Right ventricle myocardium inferior (tissue), 1 donor: ENCODE measurements at places on chromosomes 7 and 10. TPM values are rescaled to one million over a fixed set of nuclear protein-coding genes. Genes with fewer than 3 reads are reported as not detected.

- DNase-seq, result no peak
Measured at GRCh38 chr7:15674586-15674985, 11.9 kb downstream of the MEOX2 start.

GRCh38 chr7:1724118-1724910 is 54.2 kb downstream of the ELFN1 start:
- peak; percentile 57 for DNase-seq

DNA sequence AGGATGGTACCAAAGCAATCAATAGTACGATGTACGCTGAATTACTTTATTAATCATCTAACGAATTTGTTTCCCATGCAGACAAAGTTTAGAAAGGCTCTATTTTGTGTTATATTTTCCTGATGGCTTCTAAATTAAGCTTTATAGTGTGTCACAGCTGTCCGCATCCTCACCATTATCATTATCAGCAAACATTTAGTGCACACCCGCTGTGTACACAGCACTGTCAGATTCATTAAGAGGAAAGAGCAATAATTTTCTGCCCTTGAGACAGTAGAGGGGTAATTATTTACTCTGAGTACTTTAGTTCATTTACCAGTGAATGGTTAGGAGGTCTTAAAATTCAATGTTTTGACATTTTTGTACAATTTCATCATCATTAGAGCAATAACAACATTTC is 233.3 kb upstream of the PTPRZ1 start:
- DNase-seq, result no peak

Gene MMRN2
- 35.8 TPM for total RNA-seq

DNA sequence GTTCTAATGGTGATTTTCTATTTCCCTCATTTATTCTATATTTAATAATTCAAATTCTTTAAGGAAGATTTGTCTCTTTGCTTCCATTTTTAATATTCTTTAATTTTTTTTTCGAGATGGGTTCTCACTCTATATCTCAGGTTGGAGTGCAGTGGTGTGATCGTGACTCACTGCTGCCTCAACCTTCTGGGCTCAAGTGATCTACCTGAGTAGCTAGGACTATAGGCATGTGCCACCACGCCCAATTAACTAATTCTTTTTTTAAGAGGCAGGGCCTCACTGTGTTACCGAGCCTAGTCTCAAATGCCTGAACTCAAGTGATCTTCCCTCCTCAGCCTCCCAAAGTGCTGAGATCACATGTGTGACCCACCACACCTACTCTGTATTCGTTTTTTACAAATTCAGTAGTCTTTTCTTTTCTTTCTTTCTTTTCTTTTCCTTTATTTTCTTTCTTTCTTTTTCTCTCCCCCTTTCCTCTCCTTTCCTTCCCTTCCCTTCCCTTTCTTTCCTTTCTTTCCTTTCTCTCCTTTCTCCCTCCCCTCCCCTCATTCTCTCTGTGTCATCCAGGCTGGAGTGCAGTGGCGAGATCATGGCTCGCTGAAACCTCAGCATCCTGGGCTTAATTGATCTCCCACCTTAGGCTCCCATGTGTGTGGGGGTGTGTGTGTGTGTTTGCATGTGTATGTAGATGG is 323.1 kb downstream of the ADK start:
- DNase-seq, result no peak

Gene C1QL3
- not detected for total RNA-seq

DNA sequence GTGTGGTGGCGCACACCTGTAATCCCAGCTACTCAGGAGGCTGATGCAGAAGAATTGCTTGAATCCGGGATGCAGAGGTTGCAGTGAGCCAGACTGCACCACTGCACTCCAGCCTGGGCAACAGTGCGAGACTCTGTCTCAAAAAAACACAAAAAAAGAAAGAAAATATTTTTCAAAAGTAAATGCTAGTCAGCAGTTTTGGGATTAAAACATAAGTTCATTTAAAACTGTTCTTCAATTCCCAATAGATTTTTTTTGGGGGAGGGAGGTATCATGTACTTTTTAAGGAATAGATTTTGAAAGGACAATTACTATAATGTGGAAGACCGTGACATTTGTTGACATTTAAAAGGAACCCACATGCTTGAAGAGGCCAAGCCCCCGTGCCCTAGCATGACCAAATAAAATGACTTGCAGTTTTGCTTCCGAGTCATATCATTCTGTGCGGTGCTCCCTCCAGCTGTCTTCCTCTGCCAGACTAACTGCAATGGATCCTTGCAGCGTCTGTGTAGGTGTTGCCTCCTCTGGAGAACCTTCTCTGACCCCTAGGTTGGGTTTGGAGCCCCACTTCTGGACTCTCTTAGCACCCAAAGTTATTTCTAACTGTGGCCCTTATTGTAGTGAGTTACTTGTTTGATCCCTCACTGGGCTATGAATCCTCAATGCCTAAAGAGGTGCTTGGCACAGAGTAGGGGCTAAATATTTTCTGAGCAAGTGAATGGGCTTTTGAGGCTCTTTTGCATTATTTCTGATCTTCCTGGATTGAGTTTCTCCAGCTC is 17.4 kb upstream of the HPS1 start:
- no peak for DNase-seq

GRCh38 chr7:87345166-87345927 is at the start of gene CROT:
CROT (plus strand) TSS chr7:87345664; CDS start chr7:87349069, 3,405 bp downstream.
- peak; percentile 98 for DNase-seq

DNA sequence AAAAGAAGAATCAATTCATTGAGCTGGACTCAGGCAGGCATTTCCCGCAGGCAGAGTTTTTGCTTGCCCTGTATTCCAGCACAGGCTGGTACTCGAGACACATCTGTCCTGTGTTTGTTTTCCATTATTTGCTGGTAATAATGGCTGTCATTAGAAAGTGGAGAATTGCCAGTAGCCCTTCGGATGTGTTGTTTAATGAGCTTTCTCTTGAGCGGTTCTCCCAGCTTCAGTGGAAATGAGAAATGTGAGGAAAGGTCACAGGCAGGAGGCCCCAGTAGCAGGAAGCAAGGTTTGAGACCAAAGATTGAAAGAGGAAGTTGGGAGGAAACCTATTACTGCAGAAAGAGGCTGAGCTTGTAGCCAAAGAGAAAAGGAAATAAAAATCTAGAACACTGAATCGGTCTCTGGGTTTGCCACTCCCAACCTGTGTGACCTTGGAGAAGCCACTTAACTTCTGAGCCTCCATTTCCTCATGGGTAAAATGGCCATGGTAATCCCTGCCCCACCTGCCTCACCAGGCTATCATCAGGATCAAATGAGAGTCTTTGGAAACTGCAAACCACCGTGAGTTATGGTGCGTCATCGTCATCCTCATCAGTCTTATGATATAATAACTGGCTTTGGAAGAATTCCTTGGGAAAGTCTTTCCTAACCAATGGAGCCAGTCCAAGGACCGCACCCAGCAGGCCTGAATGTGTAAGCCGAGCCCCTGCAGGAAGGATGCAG is 67.7 kb downstream of the TACR2 start:
- peak; percentile 80 for DNase-seq

GRCh38 chr7:28046035-28046434 is 134.6 kb downstream of the JAZF1 start:
- no peak for DNase-seq

Gene PCDH15
- total RNA-seq, result 0.41 TPM

GRCh38 chr10:25965584-25965983 is 31.6 kb downstream of the MYO3A start:
- no peak for DNase-seq

DNA sequence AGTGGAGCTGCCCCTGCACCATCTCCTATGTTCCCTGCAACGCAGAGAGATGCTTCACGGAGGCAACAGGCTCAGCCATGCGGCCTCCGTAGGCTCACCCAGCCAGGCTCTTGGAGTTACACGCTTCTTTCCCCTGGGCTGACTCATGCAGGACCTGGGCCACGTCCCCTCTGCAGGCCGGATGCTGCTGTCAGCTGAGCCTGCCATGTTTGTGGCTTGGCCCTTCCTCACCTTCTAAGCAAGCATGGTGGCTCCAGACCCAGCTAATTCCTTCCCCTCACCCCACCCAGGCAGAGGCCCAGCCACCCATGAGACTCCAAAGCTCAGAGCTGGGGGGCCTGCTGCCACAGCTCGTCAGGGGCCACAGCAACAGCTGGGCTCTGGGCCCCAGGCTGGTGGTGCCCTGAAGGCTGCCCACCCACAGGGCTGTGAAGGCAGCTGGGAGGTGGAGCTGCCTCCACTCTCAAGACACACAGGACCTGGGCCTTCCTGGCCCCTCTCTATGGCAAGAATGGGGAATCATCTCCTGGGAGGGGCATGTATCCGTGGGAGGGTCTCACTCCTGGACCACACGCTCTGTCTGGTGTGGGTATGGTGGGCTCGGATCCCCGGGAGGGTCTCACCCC is 219.6 kb downstream of the ELFN1 start:
- peak; percentile 45 for DNase-seq

DNA sequence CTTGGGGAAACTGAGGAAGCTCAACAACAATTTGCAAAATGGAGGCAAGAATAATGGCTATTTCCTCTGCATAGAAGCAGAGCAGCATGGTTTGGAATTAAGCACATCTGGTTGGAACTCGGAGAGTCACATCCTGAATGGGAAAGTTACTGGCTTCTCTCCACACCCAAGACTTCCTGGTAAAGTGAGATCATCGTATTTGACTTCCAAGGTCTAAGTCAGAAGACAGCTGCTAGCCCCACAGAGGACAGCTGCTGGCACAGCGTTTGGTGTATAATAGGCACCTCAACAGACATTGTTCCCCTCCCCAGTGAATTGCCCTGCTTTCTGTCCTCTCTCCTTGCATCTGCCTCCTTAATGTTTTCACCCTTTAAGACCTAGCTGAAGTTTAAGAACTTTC is 37.0 kb upstream of the NRF1 start:
- DNase-seq, result no peak

Gene SPDYE9
- total RNA-seq, result not detected

DNA sequence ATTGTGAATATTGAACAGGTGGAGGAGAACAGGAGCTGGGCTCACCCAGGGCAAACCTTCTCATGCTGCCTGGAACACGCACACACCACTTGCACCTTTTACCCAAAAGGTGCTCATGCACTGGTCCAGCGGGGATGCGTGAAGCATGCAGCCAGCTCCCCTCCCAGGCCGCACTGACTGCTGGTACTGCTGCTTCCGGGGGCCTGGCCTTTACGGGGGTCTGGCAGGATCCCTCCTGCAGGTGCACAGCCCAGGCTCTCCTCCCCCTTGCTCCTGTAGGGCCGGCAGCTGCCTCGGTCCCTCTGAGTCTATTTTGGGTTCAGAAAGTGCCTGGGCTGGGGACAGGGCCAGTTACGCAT is 221.7 kb downstream of the DNAJB6 start:
- peak; percentile 66 for DNase-seq

DNA sequence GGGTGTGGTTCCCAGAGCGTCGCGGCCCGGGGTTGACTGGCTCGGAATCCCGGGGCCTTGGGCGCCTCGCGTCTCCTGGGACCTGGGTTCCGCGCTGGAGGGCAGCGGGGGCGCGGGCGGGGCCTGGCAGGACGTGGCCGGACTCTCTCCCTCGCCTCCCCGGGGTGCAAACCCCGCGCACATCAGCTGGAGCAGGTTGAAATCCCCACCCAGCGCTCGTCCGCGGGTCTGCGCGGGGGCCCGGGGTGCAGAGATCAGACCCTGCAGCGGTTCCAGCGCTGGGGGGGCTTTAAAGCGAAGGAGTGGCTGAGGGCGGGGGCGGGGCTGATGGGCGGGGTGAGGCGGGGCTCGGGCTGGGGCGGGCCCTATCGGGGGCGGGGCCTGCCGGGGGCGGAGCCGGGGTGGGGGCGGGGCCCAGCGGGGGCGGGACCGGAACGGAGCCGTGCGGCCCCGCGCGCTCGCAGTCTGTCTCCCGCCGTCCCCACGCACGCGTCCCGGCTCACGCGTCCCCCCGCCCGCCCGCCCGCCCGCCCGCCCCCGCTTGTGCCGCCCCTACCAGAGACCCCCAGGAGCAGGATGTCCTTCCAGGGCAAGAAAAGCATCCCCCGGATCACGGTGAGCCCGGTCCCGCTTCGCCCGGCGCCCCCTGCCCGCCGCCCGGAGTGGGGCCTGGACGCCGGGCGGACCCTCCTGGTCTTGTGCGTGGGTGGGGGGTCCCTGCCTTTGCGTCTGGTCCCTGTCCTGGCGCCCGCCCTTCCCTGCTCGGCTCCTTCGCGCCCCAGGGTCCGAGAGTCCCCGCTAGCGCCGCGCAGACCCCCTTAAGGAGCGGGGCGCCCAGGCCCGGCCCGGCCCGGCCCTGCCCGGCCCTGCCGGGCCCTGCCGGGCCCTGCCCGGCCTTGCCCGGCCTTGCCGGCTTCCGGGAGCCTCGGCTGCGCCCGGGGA is at the start of gene DPYSL4:
Gene DPYSL4, plus strand, starts transcription at position 461 of the 942 bp plus-strand sequence. Its CDS starts 116 bp downstream, at position 577.
- no peak for DNase-seq

DNA sequence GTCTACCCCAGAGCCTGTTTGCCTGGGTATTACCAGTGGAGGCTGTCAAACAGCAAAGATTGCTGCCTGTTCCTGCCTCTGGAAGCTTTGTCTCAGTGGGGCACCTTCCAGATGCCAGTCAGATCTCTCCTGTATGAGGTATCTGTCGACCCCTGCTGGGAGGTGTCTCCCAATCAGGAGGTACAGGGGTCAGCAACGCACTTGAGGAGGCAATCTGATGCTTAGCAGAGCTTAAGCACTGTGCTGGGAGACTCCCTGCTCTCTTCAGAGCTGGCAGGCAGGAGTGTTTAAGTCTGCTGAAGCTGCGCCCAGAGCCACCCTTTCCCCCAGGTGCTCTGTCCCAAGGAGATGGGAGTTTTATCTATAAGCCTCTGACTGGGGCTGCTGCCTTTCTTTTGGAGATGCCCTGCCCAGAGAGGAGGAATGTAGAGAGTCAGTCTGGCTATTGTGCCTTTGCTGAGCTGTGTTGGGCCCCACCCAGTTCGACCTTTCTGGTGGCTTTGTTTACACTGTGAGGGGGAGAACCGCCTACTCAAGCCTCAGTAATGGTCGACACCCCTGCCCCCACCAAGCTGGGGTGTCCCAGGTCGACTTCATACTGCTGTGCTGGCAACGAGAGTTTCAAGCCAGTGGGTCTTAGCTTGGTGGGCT is 62.2 kb downstream of the PPP1R9A start:
- DNase-seq, result no peak

GRCh38 chr7:24740871-24741270 is 16.4 kb downstream of the GSDME start:
- DNase-seq, result no peak

- peak; percentile 84 for DNase-seq
Measured at GRCh38 chr10:11165591-11166543, 148.2 kb downstream of the CELF2 start.

DNA sequence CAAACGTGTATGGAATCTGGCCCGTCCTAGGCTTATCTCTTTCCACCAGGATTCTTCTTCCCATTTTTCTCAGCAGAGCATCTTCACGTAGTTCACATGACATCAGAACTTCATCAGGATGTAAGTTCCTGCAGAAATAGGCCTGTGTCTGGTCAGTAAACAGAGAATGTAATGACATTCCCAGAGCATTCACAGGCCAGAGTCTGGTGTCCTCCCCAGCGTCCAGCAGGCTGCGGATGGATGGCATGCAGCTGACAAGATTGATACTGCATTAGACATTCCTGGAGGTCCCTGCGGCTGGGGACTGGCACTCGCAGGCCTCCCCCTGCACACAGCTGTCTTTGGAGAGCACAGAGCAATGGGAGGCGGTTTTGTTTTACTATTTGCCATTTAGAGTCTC is 28.7 kb downstream of the MGMT start:
- no peak for DNase-seq
